LNCaP clone FGC (cell line): ENCODE measurements at places on chromosomes 5 and 9.
A peak's percentile ranks its signal among the peaks of the same experiment; 100 is the strongest.

DNA sequence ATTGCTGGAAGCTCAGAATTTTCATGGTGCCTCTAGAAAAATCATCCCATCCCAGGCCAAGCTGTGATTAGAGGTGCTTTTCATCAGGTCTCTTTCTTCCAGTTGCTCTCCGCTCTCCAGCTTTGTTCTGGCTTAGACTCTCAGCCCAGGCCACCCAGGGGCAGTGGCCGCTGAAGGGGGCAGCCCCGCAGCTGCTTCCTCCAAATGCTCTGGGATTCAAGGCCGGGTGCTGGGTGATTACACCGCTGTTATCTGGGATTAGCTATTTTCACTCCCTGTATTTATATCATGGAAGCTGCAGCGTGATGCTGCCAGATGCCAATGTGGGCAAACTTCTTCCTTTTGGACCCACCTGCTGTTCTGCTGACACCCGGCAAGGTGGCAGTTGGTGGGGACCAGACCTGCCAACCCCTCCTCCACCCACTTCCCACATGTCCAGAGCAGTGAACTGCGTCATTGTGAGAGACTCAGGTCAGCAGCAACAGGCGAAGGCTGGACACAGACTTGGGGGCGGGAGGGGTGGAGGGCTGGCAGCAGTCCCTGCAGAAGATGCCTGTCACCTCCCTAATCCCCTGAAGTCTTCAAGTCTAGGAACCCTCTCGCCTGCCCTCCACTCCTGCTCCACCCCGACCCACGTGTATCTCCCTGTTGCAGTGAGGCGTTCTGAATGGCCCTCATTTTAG lies 33.9 kb upstream of the NKX2-5 start:
- no peak for DNase-seq

GRCh38 chr5:145683431-145683830 lies 151.7 kb downstream of the PRELID2 start:
- DNase-seq, result no peak

DNA sequence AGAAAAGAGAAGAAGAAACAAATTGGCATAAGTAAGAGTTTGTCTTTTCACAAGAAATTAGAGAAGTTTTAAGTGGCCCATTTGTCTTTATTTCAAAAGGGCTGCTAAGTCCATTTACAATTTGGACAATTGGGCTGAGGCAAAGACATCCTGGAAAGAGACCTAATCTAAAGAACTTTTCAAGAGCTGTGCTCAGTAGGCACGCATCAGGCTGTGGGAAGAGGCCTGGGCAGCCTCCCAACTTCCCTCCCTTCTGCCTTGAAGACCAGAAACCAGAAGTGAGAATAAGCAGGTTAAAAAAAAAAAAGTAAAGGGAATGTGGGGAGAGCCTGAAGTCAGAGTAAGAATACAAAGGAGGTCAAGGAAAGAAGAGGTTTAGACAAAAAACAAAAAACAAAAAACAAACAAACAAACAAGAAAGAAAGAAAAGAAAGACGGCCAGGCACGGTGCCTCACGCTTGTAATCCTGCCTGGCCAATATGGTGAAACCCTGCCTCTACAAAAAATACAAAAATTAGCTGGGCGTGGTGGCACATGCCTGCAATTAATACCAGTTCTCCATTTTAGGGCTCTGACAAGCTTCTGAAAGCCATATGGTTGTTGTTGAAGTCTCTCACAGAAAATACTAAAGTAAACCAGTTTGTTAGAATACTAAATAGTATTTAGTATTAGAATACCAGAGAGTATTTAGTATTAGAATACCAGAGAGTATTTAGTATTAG lies 48.0 kb upstream of the CEP78 start:
- no peak for DNase-seq

DNA sequence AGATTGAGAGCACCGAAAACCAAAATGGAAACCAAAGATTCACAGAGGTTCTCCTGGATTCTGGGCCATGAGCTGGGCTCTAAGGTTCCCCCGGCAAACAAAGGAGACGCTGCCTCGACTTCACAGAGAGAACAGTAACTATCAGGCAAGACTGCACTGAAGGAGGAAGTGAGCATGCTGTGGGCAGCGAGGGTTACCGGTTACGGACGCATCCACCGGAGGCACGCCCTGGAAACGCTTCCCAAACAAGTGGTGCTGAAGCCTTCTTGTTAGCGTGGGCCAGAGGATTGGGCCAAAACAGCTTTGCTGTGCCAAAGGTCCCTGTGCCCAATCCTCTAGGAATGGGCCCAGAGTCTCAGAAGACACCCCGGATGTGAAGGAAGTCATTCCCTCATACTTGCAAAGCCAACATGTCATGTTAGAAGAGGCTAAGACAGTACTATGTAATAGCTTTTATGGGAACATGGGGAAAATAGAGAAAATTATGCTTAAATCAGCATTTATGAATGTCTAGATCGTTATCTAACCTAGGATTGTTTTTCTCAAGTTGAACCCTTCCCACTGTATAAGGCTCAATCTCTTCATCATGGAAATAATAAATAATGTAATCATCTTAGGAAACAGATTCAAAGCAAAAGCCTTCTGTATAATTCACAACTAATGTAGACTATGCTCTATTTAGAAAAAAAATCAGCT lies 145.4 kb downstream of the GABBR2 start:
- DNase-seq, result no peak

GRCh38 chr5:134541736-134542376 lies 16.4 kb downstream of the JADE2 start:
- no peak for DNase-seq

DNA sequence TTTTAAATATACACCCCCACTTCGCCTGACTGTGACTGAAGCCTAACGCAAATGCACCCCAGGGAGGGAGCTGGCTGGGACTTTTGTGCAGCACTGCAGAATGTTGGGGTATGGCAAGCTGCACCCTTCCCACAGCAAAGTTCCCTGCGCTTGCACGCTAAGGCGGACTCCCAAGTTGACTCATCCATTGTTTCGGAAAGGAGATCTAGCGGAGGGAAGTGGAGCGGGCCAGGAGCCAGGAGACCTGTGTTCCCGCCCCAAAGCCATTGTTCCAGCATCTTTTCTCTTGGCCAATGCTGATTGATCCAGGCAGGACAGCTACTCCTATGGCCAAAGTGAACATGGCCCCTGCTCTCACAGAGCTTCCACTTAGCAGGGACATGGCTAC lies 202.9 kb downstream of the AOPEP start:
- no peak for DNase-seq

DNA sequence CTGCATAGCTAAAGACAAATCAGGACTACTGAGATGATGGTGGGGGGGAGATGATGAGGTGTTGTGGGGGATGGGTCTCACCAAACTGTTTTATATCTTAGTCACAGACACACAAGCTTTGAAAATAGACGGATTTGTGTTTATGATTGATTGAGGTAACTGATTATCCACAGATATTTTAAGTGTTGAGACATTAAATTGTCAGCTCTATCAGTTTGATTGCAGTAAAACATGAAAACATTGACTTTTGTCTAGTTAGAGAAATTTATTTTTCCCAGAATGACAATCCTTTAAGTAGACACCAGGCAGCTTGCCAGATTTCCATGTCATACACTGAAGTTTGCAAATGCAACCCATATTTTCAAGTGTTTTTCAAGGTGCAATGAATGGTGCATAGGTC lies 149.8 kb downstream of the NR2F1-AS1 start:
- DNase-seq, result no peak

- no peak for DNase-seq
Measured at GRCh38 chr9:121750259-121750714, 98.9 kb downstream of the DAB2IP start.

- DNase-seq, result no peak
Measured at GRCh38 chr5:81183811-81184748, 49.0 kb upstream of the CKMT2 start.

GRCh38 chr9:35944173-35944572 lies 13.8 kb downstream of the OR2S2 start:
- no peak for DNase-seq

DNA sequence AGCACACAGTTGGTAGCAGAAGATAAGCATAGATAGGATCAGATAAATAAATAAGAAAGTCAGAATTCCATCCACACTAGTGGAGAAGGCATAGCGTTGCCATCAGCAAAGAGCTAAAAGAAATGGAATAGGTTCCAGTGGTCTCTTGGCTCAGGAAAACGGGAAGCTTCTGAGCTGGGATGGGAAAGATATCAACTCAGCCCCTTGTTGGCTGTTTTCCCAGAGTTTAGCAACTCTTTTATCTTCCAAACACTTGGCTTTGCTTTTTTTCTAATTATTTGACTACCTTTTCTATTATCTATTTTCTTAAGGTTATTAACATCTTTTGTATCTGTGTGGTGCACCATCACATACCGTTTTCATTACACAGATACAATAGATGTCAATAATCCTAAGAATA lies 445.7 kb upstream of the TRPC7 start:
- DNase-seq, result no peak

GRCh38 chr5:84306601-84307000 lies 78.1 kb downstream of the EDIL3 start:
- no peak for DNase-seq

- no peak for DNase-seq
Measured at GRCh38 chr5:155402927-155403640, 389.5 kb downstream of the KIF4B start.

- DNase-seq, result no peak
Measured at GRCh38 chr9:79264511-79265355, 307.0 kb upstream of the TLE4 start.

DNA sequence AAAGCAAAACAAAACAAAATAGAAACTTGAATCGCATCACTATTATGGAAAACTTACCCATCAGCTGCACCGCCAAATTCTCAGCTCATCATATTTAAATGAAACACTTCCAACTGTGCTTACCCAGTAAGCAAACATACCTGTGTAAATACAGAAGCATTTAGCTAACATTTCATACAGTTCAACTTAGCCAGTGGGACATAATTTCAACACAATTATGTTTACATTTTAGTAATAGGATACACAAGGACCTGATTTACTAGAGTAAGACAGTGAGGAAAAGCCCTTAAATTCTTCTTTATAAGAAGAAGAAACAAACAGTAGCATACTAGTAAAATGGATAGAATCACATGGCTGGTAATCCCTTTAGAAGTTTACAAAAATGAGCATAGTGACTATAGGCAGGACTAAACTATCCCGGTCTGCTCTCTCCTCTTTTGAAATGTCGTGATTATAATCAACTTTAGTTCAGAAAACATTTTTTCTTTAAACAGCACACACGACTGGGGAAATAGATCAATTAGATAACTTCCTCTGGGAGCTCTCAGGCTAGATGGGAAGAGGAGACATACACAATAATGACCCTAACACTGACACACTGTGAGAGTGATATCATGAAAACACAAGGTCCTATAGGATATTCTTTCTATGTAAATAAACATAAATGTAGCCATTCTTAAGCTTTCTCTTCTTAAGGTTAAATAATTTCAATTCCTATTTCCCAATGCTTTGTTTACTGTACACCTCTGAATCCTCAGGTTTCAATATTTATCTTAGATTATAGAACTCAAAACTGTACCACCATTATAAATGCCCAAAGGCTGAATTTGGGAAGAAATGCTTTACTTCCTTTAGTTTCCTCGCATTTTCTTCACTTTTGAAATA lies 15.9 kb upstream of the CDC20B start:
- peak; percentile 98 for DNase-seq

- no peak for DNase-seq
Measured at GRCh38 chr5:168788107-168788506, 208.9 kb upstream of the PANK3 start.

GRCh38 chr5:60668686-60669304 lies 31.2 kb downstream of the DEPDC1B start:
- peak; percentile 30 for DNase-seq

GRCh38 chr5:87775228-87775627 lies 362.5 kb upstream of the CCNH start:
- DNase-seq, result no peak

DNA sequence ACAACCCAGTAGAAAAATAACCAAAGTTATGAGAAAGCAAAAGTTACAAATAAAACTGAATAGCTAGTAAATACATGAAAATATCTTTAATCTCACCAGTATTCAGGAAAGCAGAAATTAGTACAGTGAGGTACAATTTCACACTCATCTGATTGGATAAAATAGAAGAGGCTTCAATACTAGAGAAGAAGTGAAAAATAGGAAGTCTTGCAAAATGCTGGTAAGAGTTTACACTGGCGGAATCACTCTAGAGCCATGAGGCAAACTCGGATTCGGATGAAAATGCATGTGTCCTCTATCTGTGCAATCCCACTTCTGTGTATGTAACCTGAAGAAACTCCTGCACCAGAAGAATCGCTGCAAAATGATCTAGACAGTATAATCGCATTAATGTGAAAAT lies 128.9 kb downstream of the CCDC192 start:
- no peak for DNase-seq
